SJSA1 (cell line): ENCODE measurements at places on chromosomes 7 and 10. TPM values are rescaled to one million over a fixed set of nuclear protein-coding genes. Genes with fewer than 3 reads are reported as not detected.
A peak's percentile ranks its signal among the peaks of the same experiment; 100 is the strongest.

The EGR2 gene
- total RNA-seq: not detected in 2 replicates

DNA sequence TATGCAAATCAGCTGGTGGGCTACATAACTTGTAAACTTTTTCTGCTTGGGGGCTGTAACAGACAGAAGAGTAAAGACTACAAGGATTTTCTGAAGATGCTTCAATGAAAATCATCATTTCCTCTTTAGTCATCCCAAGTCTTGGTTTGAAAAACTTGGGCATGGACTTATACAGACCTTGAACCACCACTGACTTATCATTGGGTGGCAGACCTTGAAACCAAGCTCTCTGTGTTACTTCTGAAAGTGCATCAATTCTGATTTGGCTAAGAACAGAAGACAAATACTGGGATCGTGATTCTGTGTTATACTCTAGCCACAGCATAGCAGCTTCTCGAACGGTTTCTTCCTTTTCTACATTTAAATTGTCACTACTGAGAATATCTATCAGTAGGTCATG, 21.3 kb downstream of the KBTBD2 start:
- DNase-seq: no peak

GRCh38 chr10:85847085-85847484, 519.5 kb downstream of the GRID1 start:
- DNase-seq: no peak

- no peak for DNase-seq
Measured at GRCh38 chr10:31959461-31960173, 31.0 kb upstream of the ARHGAP12 start.

GRCh38 chr10:62707810-62708209, 96.7 kb upstream of the ADO start:
- DNase-seq: no peak

DNA sequence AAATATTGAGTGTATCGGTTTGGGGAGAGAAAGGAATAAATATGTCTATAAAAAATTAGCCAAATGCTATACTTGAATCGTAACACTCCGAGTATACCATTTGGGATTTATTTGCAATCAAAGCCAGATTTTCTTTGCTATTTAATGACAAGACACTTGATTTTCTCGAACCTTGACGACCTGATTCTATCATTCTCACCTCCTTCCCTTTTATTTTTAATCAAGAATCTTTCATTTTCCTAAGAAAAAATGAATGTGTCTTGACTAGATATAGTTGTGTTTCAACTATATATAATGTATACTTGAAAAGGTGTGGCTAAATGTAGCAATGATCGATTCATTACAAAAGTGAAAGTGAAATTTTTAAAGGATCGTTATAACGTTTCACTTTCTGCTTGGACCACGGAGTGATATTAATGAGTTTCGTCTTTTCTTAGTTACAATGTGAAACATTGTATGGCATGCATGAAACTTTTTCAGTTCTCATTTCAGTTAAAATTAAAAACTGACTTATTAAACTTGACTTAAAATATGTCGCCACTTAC, 562 bp downstream of the NUB1 start:
- peak; percentile 14 for DNase-seq

DNA sequence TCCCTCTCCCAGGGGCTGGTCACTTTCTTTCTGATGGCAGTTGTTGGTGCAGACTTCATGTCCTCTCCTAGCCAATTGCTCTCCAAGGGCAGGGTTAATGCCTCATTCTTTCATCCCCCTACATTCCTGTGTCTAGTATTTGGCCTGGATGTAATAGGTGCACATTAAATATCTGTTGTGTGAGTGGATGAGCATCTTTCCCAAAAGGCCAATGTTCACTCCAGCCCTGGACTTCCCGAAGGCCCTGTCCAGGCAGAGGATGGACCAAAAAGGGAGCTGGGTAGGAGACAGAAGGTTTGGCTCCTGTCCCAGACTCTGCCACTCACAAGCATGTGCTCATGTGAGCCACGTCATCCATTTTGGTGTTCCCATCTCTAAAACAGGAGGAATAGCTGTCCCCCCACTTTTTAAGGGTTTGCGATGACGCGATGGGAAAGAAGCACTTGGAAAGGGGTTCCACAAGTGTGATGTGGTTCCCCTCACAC, 47.5 kb downstream of the RGS10 start:
- DNase-seq: no peak
